ENCODE measurements at places on chromosomes 7 and 10.

DNA sequence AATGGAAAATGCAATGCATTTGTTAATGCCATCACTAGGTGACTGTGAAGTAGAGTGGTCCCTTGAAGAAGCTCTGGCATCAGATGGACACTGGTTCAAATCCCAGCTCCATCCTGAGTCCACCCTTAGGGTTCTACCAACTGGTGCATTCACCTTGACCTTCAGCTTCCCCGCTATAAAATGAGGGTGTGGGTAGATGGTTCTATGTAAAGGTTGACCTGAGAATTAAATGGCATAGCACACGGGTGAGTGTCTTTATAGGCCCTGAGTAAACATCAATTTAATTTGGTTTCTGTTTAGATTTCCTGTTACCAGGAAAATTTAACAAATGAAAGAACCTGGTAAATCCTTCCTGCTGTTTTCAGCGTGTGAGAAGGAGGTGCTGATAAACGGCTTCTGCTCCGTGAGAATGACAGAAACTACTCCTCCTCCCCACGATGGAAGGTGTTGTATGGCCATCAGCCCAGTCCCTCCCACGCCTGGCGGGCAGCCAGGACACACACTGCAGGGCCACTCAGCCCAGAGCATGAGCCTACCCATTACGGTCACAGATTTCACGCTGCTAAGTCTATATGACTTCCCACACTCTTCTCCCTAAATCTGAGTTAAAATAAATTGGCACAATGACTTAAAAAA is 210.1 kb downstream of the TNS3 start:
- no peak for DNase-seq

DNA sequence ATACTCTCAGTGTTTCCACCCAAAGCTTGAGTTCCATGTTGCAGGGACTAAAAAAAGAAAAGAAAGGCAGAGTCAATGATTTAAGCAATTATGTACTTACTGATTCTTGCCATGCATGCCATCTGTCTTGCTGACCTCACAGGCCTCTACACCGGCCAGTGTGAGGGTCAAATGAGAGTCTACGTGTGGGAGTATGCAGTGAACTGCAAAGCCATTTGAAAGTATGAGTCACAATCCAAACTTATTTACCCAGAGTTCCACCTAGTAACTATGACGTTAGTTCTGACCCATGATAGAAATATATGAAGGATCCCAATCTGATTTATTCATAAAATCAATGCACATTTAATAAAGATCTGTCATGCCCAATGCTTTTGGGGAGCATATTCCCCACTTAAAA is 26.5 kb downstream of the PDE1C start:
- peak; percentile 20 for DNase-seq

DNA sequence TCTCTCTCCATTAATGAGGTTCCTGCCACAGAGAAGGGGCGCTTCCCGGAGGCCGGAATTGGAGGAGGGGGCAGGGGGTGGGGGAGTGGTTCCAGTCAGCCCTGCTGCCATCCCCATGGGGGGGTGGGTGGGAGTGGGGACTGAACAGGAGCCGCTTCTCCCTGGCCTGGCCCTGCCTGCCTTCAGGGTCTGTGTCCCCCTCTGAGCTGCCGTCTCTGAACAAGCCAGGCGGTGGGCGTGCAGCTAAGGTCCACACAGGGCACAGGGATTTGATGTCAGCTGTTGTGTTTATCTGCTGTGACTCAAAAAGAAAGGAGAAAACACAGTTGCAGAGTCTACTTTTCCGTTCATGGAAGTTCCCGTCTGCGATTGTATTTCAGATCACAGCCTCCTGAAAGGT is 141.5 kb upstream of the PCBD1 start:
- no peak for DNase-seq

DNA sequence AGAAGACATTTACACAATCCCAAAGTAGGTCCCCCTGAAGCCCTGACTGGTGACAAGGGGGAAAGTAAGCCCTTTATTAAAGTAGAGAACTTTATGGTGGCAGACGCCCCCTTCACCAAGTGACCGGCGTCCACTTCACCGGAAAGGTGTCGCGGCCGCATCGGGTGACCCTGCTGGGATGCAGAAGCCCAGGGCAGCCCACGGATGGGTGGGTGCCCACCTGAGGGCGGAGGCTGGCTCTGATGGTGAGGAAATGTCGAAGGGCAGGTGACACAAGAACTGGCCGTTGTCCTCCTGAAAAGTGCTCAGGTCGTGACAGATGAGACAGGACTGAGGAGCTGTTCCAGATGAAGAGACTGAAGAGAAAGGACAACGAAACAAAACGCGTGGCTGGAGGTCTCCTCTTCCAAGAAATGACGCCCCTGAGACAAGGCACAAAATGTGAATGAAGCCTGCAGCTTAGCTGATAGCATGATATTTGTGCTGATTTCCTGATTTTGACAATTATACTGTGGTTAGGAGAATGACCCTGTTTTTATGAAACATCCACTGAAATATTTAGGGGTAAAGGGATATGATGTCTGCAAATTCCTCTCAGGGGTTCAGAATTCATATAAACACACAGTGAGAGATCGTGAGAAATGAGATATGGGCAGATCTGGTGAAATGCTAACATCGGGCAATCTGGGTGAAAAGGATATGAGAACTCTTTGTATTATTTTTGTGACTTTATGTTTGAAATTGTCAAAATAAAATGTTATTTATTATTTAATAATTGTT is 123.9 kb downstream of the PRKAG2 start:
- no peak for DNase-seq

DNA sequence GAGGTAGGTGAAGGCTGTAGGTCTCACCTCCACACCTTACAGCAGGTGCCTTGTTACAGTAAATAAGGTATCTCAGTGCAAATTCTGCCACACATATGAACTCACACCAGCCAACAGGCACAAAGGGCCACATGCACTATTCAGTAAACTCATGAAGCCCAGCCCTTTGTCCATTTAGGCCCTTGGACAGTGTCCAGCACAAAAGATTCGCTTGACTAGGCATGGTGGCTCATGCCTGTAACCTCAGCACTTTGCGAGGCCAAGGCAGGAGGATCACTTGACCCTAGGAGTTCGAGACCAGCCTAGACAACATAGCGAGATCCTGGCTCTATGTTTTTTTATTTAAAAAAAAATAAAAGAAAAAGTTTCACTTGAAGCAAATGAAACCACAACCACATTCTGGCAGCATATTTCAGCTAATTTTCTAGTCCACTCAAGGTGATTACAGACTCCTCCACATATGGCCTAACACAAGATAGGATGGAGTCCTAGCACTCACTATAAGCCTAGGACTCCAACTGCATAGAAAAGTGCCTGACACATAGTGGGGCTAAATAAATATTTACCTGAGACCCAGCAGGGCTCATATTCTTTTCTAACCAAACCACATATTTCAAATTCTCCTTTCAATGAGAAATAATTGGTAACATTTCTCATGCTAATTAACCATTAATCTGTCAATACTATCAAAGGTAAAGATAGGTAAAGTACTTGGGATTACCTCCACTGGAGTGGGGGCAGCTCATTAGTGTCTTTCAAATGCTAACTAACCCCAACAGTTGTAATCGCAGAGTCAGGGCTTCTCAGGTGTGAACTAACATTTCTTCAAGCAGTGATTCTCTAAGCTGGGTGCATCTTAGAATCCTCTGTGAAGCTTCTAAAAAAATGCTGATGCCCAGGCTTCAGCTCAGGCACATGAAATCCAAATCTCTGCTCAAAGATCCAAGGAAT is 4.5 kb upstream of the ANKRD1 start:
- no peak for DNase-seq

- DNase-seq: no peak
These were observed 168.2 kb downstream of the CACNA2D1 start for GRCh38 chr7:82275342-82275741.
